Stimulated activated CD8-positive, alpha-beta memory T cell treated with anti-CD3 and anti-CD28 coated beads, Interleukin-7, amount 100 ng/mL, for 1 hour (primary cell): ENCODE measurements at places on chromosomes 2 and 18.

- no peak for DNase-seq
Observed at GRCh38 chr2:48668992-48669391, 51.3 kb downstream of the GTF2A1L start.

- no peak for DNase-seq
Observed at GRCh38 chr2:220985561-220985960, 586.5 kb downstream of the EPHA4 start.

- DNase-seq: no peak
Observed at GRCh38 chr2:43718530-43719124, 42.4 kb upstream of the C1GALT1C1L start.

DNA sequence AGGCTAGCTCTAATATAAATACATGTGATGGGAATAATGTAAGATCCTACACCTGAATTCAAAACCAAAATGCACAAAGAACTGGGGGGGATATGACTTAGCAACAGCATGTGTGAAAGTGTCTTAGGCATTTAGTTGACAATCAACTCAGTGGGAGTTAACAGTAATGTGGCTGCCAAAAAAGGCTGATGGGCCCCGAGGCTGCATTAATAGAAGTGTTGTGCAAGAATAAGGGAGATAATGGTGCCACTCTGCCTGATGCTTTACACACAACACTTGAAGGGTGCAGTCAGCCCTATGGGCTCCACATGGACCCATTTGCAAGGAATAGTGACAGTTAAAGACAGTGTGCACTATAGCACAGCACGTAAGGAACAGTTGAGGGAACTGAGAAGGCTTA, 649.4 kb upstream of the ZEB2 start:
- DNase-seq: no peak

- no peak for DNase-seq
Observed at GRCh38 chr2:108894766-108895165, 94.3 kb downstream of the EDAR start.

- no peak for DNase-seq
Observed at GRCh38 chr18:25453556-25454269, 101.7 kb upstream of the ZNF521 start.

- no peak for DNase-seq
Observed at GRCh38 chr2:210862283-210863065, 306.1 kb downstream of the CPS1 start.

DNA sequence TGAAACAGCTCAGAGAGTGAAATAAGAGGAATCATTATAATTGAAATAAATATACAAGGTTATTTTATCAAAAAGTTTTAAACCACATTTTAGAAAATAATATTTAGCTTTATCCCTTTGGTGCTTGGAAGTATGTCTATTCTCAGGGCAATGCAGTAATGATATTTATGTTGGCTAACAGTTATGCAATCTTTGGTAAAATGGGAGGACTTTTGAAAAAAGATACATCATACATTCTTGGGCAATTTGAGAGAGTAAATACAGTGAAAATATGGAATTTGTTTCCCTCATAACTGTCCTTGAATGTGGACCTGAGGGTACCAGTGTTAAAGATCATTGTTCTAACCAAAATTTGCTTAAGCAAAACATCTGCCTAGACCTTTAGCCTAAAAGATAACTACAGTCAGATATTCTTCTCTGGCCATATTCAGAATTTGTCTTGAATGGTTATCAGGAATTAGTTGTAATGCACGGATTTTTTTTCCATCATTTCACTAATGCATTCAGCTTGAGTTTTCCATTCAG, 137.2 kb downstream of the LRRTM1 start:
- no peak for DNase-seq

GRCh38 chr2:10404324-10405143, 43.6 kb downstream of the ODC1 start:
- no peak for DNase-seq

- no peak for DNase-seq
Observed at GRCh38 chr2:71526975-71527374, 73.6 kb downstream of the DYSF start.

- no peak for DNase-seq
Observed at GRCh38 chr2:20955277-20956026, 88.4 kb downstream of the APOB start.

DNA sequence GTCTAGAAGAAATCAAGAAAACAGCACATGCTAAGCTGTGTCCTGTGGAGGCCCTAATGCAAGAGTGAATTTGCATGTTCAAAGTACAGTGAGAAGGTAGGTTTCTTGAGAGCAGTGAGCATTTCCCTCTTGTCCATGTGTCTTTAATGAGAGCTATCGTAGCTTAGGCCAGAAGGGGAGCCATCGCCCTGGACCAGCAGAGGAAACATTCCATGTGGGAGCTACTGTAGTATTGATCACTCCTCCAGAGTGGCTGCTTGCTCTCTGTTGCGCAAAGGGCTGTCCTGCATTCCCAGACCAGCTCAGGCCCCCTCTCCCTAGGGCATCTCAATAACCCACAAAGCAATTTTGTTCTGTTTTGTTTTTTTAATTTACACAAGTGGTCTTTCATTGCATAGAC, 950.1 kb downstream of the CNTNAP5 start:
- DNase-seq: no peak

GRCh38 chr2:232538671-232539070, 821 bp upstream of the CHRNG start:
- DNase-seq: no peak
